HS-27A (cell line): ENCODE measurements at places on chromosomes 12 and 14.

GRCh38 chr12:102484428-102484958, 4.1 kb upstream of the IGF1 start:
- DNase-seq = peak; percentile 31

GRCh38 chr14:40452674-40453073, 1020.4 kb upstream of the FBXO33 start:
- DNase-seq = no peak

- no peak for DNase-seq
These were observed 51.7 kb downstream of the TMEM121 start for GRCh38 chr14:105578070-105578469.

- no peak for DNase-seq
These were observed 172.7 kb upstream of the CNOT2 start for GRCh38 chr12:70070494-70071007.

DNA sequence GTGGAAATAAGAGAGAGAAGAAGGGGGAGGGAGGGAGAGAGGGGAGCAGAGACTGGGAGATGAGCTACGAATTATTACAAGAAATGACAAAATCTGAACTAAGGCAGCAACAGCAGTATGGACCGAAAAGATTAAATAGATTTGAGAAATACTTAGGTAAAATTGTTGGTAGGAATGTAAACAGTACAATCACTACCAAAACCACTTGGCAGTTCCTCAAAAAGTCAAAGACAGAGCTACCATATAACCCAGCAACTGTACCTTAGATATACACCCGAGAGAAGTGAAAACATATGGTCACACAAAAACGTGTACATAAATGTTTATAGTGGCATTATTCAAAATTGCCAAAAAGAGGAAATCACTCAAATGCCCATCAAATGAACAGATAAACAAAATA, 14.1 kb downstream of the KRAS start:
- DNase-seq = no peak

- DNase-seq = no peak
These were observed 135.7 kb downstream of the SCARB1 start for GRCh38 chr12:124727922-124728321.

- no peak for DNase-seq
These were observed 1005.8 kb downstream of the TRHDE start for GRCh38 chr12:73277971-73278370.

GRCh38 chr14:65291531-65291930, 121.0 kb upstream of the FUT8 start:
- no peak for DNase-seq

- no peak for DNase-seq
These were observed 123.5 kb downstream of the ESRRB start for GRCh38 chr14:76499399-76499798.

DNA sequence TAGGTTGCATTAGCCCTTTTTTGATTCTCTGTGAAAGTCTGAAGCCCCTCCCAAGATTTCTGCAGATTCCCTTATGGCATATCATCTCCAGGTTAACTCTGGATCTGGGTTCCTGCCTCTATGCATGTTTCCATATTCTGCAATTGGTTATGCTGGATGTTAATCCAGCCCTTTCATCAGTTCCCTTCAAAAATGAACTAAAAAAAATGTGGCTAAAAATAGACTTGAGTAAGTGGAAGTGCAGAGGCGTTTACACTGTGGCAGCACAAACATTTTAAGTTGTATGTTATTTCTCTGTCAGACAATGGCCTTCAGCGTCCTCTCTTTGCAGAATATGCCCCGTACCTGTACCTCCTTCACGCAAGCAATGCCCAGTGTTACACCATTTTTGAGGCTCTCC, 11.4 kb downstream of the MGST1 start:
- no peak for DNase-seq

DNA sequence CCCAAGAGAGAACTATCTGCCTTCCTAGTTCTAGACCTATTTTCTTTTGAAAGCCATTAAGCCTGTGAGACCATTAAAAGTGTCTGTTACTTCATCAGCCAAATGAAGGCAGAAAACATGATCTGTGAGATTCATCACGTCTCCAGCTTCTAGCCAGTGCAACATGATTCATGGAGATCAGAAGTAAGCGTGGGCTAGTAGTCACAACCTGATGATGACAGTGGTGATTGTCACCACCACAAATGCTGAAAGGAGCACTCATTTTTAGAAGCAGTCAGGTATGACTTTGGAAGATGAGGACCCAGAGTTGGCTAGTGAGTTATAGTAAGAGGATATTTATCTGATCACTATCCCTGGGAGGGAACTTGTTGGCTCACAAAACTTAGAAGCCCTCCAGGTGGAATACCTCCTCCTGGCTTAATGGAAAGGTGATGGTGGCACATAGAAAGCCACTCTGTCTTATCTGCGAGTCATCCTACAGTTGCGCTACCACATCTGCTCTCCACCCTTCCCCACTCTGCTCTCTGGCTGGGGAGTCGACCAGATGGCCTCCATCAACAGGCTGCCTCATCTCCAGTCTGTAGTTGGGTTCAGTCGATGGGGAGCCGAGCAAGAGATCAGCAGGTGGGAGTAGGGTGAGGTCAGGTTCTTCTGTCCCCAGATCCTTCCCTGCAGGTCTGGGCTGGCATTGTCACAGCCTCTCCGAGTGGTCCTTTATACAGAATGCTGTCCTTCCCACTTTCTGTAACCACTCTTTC, 317.6 kb upstream of the FKBP4 start:
- no peak for DNase-seq

DNA sequence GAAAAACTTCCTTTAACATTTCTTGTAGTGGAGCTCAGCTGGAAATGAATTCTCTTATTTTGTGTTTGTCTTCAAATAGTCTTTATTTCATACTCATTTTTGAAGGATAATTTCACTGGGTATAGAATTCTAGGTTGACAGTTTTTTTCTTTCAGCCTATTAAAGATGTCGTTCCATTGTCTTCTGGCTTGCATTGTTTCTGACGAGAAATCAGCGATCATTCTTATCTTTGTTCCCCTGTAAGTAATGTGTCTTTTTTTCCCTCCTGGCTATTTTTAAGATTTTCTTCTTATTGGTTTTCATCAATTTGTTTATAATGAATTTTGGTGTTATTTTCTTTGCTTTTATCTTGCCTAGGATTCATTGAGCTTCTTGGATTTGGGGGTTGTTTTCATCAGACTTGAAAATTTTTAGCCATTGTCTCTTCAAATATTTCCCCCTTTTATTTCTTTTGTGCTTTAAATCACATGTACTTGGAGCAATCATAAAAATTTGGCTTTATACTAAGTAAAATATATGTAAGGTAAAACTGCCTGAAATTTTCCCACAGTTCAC, 89.4 kb downstream of the UNC79 start:
- no peak for DNase-seq
